ENCODE measurements at places on chromosomes 16 and 17.
A peak's percentile ranks its signal among the peaks of the same experiment; 100 is the strongest.

DNA sequence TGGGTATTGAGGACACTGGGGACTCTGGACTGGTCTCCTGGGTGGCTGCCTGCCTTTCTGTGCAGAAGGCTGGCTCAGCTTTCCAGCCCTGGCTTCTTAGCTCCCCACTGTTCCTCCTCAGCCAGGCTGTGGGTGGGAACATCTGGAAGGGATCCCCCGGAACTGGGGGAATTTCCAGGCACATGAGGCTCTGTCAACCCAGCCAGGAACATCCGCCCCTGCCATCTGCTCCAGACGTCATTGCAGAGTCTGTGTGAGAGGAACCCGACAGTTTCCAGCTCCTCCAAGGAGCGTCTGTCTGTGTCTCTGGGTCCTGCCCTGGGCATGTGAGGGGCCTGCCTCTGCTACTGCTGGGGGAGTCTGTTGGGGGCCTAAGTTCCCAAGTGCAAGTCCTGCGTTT, 36.2 kb upstream of the CRHR1 start:
- no peak for DNase-seq

- peak; percentile 49 for DNase-seq
Observed at GRCh38 chr17:7355053-7355452, at the start of gene TMEM95. TSS of gene TMEM95 (plus strand) at chr17:7355156. CDS start at chr17:7355205, 49 bp downstream.

- DNase-seq, result no peak
Observed at GRCh38 chr16:80862160-80862705, 57.8 kb upstream of the CDYL2 start.

- no peak for DNase-seq
Observed at GRCh38 chr17:82435103-82435502, 15.4 kb downstream of the CYBC1 start.

DNA sequence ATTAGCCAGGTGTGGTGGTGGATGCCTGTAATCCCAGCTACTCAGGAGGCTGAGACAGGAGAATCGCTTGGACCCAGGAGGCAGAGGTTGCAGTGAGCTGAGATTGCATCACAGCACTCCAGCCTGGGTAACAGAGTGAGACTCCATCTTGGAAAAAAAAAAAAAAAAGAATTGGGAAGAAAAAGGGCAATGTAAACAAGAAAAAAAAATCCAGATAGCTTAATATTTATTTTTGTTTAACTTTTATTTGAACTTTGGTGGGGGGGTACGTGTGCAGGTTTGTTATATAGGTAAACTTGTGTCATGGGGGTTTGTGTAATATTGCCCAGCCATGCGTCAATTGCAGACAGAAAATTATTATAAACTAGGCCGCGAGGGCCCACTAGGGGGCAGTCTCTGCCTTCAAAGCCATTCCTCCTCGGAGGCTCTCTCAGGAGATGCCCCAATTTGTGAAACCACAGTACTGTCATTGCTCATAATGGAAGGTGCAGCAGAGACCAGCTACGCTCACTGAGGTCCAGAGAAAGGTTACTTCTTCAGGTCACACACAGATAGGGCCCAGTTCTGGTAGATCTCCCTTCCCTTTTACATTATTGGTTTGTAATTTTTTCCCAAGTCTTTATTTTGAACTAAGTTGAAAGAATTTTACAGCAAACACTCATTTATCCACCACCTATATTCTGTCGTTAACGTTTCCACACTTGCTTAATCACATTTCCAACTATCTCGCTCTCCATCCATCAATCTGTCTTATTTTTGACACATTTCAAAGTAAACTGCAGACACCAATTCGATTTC, 206.2 kb downstream of the PRKCB start:
- peak; percentile 13 for DNase-seq

GRCh38 chr16:78176435-78176834, 77.0 kb downstream of the WWOX start:
- DNase-seq, result no peak

GRCh38 chr17:9308069-9308468, 267.6 kb downstream of the STX8 start:
- DNase-seq, result no peak

DNA sequence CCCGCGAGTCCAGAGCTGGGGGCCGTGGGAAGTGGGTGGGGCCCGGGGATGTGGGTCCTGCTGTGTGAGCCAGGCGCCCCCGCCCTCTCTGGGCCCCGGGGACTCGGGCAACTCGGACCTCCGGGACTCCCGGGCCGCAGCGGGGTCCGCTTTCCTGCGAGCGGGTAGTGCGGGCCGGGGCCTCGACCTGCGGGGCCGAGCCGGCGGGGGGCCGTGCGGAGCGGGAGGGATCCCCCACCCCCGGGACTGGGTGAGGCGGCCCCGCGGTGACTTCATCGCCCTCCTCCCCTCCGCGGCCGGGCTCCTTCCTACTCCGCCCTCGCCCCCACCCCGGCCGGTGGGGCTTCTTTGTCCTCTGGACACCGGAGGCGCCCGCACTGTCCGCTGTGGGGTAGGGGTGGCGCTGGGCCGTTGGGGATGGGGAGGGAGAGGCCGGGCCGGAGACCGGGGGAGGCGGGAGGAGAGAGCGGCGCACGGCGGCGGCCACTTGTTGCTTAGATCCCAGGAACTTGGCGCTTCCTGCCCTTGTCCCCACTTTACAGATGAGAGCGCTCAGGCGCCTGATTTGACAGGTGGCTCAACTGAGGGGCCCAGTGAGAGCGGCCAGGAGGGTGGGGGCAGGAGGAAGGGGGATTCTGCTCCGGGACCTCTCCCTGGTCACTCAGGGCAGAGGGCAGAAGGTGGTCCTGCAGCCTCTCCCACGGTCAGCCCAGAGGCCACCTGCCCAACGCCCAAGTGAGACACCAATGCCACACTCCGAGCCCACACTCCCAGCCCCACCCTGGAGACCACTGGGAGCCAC, 874 bp downstream of the CMTM3 start:
- peak; percentile 34 for DNase-seq

GRCh38 chr17:27233059-27233458, 60.9 kb upstream of the WSB1 start:
- no peak for DNase-seq

GRCh38 chr16:48330189-48330840, 54.9 kb downstream of the SIAH1 start:
- DNase-seq, result no peak

- no peak for DNase-seq
Observed at GRCh38 chr16:4654011-4654963, 29.7 kb downstream of the MGRN1 start.

DNA sequence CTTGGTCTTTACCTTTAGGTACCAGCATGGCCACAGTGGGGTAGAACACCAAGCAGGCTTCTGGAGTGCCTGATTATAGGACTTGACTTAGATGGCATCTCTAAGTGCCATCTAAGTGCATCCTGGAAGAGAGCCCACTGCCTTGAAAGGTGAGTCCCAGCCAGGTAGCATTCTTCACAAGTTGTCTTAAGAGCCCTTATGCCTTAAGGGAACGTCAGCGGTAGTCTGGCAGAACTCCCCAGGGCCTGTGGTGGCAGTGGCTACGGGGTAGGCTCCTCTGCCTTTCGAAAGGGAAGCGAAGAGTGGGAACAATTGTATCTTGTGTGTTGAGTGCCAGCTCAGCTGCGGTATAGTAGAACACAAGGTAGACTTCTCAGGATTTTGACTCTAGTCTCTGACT, 549.0 kb downstream of the HS3ST4 start:
- no peak for DNase-seq

GRCh38 chr16:24988593-24989338, 26.4 kb downstream of the ARHGAP17 start:
- peak; percentile 46 for DNase-seq

DNA sequence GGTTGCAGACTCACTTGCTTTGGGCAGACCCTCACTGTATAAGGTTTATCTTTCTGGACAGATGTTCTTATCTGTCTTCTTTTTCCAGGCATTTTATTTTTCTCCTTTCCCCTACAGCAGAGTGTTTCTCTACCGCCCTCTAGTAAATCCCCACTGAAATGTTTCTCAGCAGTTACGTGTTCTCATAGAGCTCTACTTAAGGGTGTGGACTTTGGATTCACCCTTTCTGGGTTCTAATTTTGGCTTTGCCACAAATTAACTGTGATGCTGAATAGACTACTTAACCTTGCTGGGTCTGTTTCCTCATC, 2.0 kb downstream of the ADAT1 start:
- DNase-seq, result no peak

DNA sequence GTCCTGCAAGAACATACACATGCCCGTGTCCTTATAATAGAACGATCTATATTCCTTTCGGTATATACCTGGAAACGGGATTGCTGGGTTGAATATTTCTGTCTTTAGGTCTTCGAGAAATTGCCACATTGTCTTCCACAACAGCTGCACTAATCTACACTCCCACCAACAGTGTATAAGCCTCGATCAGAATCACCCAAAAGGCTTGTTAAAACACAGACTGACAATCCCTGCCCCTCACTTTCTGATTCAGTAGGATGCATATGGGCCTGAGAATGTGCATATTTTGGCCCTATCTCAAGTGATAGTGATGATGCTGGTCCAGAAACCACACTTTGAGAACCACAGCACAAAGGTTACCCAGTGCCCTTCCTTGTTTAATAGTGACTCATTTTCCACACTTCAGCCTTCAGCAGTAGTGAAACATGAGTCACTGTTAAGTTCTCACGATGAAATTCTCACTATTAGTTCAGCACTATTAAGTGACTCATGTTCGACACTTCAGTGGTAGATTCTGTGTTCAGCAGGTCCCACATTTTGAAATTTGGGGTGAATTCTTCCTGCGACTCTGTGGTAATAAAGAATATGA, 215.6 kb downstream of the GRIN2A start:
- DNase-seq, result no peak

DNA sequence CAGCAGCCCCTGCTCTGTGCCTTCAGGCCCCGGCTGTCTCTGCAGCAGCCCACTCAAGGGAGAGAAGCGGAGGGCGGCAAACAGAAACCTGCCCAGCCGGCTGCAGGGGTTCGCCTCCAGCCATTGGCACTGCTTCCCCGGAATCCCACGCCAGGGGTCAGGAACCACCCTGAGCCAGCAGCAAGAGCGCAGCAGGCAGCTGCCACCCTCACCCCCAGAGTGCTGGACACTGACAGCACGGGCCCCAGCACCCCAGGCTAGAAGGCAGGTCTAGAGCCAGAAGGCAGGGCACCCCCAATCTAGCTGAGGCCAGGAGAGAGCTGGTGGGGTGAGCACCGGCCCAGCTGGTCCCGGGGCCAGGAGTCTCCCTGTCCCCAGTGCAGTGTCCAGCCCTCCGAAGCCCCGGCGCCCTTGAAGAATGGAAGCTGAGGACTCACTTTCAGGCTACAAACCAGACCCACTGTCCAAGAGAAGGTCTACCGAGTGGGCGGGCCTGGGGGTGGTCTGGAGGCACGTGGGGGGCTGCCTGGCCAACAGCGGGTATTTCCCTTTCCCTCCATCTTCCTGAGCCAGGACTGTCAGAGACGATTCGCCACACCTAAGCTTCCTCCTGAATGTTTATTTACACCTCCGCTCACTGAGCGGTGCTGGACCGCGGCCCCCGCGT, 8.4 kb downstream of the UBALD2 start:
- no peak for DNase-seq

DNA sequence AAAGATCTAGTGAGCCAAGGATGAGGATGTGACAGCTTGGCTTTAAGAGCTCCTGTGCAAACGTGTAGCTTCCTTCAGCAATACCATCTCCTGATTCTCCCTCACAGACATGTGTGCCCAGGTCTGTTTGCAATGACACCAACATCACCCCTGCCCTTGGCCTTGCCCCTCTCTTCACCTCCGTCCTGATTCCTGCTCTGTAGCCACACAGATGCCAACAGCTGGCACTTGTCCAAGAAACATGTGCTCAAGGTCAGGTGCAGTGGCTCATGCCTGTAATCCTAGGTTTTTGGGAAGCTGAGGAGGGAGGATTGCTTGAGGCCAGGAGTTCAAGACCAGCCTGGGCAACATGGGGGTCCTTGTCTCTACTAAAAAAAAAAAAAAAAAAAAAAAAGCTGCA, 103.8 kb upstream of the CRHR1 start:
- no peak for DNase-seq

DNA sequence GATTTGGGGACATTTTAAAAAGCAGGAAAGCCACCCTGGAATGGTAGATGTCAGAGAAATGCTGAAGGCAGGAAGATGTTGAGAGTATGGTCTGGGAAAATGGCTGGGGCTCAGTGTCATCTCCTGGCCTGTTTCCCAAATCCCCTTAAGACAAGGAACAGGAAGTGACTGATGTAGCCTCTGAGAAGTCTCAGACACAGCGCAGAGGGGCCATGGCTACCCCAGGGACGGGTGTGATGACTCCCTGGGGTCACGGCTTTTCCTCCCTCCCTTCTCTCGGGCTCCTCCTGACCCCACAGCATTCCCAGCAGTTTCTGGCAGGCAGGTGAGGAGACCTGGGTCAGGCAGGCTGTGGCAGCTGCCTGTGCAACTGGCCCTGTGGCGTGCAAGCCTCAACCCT, 45.4 kb downstream of the RAP1GAP2 start:
- no peak for DNase-seq

DNA sequence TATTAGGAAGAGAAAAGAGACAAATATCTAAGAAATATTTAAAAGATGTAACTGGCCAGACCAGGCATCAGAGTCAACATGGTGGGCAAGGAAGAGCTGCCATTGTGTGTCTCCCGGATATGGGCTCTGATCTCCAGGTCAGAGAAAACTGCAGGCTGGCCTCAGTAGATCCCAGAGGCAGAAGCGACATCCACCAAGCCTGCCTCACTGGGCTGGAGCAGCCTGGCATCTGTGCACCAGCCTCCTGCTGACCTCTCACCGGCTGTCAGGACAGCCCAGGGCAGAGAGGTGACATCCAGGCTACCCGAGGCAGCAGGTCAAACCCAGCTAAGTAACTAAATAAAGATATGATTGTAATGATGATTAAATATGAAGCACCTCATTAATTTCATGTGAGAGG, 162.8 kb upstream of the TNRC6C start:
- DNase-seq, result no peak

- no peak for DNase-seq
Observed at GRCh38 chr17:39739885-39740356, 2.2 kb downstream of the GRB7 start.

- no peak for DNase-seq
Observed at GRCh38 chr16:82192665-82193064, 22.6 kb upstream of the MPHOSPH6 start.

DNA sequence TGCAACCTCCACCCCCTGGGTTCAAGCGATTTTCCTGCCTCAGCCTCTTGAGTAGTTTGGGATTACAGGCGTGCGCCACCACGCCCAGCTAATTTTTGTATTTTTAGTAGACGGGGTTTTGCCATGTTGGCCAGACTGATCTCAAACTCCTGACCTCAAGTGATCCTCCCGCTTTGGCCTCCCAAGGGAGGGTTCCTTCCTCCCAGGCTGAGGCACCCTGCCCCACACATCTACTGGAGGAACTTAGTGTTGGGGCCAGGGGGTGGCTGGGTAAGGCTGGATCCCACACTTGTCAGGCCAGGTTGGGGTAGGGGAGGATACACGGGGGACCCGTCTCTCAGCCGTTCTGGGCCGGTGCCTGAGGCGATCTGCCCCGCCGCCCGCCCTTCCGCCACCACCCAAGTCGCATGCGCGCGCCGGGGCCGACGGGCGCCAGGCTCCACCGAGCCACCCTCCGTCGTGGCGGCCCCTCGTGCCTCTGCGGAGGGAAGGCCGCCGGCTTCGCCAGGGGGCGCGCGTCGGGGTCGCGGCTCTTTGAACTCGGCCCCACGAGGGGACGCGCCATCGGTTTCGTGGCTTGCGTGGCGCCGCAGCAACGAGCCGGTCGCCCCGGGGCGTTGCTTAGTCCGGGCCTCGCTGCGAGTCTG, 15.9 kb downstream of the GRB7 start:
- peak; percentile 34 for DNase-seq

- DNase-seq, result peak; percentile 85
Observed at GRCh38 chr16:30921748-30922419, 1.5 kb upstream of the FBXL19 start.

Measured in hypothalamus (tissue), 51 donors.